Activated CD8-positive, alpha-beta T cell treated with anti-CD3 and anti-CD28 coated beads, Interleukin-2, amount 10 ng/mL, durations not matched to agents 7 days and 5 days (primary cell): ENCODE measurements at places on chromosomes 2 and 18.
A peak's percentile ranks its signal among the peaks of the same experiment; 100 is the strongest.

- no peak for DNase-seq
Measured at GRCh38 chr2:145350011-145350410, 830.1 kb upstream of the ZEB2 start.

- DNase-seq, result no peak
Measured at GRCh38 chr2:11996618-11997017, 250.2 kb downstream of the LPIN1 start.

GRCh38 chr2:186307871-186308270 lies 178.2 kb upstream of the ZC3H15 start:
- DNase-seq, result no peak

- no peak for DNase-seq
Measured at GRCh38 chr2:153394686-153395085, 83.9 kb downstream of the RPRM start.

DNA sequence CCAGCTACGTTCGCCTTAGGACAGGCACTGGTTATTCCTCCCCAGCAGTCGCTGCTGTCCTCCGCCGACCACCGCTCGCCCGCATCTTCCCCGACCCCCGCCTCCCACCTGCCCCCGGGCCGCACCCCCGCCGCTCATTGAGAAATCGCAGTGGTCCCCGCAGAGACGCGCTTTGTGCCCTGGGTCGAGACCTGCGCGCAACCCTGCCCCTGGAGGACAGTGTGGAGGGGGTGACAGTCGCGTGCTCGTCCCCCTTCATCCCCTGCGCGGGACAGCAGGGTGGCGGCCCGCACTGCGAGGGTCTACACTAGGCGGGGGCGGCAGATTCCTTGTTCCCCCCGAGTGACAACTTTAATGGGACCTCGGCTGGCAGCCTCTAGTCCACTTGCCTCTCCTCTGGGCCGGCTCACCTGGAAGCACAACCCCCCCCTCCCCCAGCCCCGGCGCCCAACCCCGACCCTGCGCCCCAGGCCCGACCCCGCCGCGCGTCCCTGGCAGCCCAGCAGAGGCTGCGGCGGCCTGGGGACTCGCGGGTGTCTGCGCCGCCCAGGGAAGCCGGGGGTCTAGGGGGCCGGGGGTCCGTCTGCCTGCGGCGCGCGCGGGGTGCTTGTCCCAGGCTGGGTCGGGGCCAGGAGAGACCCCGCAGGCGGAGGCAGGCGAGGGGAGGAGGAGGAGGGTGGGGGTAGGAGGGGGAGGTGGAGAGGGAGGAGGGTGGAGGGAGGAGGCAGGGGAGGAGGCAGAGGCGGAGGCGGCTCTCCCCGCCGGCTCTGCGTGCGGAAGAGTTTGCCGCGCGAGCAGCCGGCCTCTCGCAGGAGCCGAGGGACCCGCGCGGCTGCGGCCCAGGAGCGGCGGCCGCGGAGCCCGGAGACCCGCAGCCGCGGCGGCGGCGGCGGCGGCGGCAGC lies at the start of gene NPAS2:
Gene NPAS2 (plus strand): TSS at position 770 of the 903 bp plus-strand sequence. CDS start 84,616 bp downstream, outside the sequence.
- DNase-seq, result peak; percentile 48

DNA sequence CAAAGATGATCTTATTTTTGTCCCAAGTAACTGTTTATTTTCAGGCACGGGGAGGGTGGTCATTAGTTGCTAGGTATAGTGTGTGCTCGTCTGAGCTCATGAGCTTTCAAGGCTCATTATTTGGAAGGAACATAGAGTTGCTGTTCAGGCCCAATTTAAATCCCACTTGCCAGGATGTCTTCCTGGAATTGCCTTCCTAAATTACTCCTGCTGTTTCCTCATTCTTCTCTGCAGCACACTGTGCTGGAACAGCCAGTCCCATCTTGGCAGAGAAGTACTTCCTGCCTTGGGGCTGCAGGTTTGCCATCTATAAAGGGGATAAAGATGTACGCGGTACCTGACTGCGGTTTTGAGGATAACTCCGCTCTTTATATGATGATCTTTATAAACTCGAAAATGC lies 37.3 kb downstream of the GREB1 start:
- DNase-seq, result no peak

DNA sequence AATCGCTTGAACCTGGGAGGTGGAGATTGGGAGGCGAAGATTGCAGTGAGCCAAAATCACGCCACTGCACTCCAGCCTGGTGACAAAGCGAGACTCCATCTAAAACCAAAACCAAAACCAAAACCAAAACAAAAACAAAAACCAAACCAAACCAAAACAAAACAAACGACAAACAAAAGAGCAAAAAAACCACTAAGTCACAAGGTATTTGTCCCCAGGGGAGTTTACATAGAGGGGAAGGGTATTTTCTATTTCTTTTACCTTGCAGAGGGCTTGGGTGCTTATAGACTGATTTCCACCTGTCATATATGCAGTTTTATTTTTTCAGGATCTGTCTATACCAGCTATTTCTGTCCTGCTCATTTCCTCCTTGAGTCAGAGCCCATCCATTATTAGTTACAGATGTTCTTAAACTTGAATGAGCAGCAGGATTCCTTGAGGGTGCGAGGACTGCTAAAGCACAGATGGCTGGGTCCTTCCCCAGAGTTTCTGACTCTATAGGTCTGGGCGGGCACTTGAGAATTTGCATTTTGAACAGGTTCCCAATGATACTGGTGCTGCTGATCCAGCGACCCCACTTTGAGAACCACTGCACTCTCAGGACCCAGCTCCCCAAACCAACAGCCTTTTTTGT lies 102.2 kb upstream of the UXS1 start:
- DNase-seq, result no peak

DNA sequence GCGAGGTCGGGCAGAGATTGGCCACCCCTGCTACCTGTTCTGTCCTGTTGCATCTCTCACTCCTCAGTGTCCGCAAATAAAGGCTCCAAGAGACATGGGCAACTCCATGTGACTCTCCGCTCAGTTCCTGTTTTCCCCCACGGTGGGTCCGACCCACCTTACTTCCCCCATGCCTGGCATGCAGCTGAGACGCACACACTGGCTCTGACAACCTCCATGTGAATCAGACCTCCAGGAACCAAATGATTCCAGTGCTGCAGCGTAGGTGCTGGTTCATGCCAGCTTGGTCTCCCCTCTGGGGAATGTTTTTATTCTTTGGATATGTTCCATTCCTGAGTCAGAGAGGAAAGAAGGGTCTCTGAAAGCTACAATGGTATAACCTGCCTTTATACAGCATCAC lies 221.5 kb downstream of the SH3RF3 start:
- DNase-seq, result no peak
